ENCODE measurements at places on chromosomes 11 and 22.

- H3K4me3 ChIP-seq, result peak within 1 kb of the TSS; percentile 79
- H3K27me3 ChIP-seq, result peaks cover 14% of the 10 kb centered on the region
- peaks cover 18% of the 10 kb centered on the region for H3K4me1 ChIP-seq
- H3K36me3 ChIP-seq, result peaks cover 11% of the 10 kb centered on the region
- no peak for DNase-seq
- H3K27ac ChIP-seq, result peak within 1 kb of the TSS; percentile 74
Measured at GRCh38 chr22:29306175-29306834, at the start of gene GAS2L1. TSS of gene GAS2L1 (plus strand) at chr22:29306650. CDS start at chr22:29308106, 1,456 bp downstream.

GRCh38 chr11:114889594-114890011, 211.3 kb downstream of the NXPE2 start:
- peaks cover 18% of the 10 kb centered on the region for H3K27me3 ChIP-seq
- no peak overlapping the region for H3K27ac ChIP-seq
- DNase-seq, result no peak
- no peaks in the 10 kb centered on the region for H3K4me1 ChIP-seq
- H3K4me3 ChIP-seq, result no peak overlapping the region

- H3K4me1 ChIP-seq, result no peaks in the 10 kb centered on the region
- H3K36me3 ChIP-seq, result no peaks in the 10 kb centered on the region
- H3K27me3 ChIP-seq, result peaks cover 4% of the 10 kb centered on the region
- H3K27ac ChIP-seq, result no peak overlapping the region
- DNase-seq, result no peak
- no peak overlapping the region for H3K4me3 ChIP-seq
Measured at GRCh38 chr11:27447288-27448183, 25.1 kb downstream of the LGR4 start.

- no peak for DNase-seq
- no peaks in the 10 kb centered on the region for H3K36me3 ChIP-seq
- H3K4me1 ChIP-seq, result no peaks in the 10 kb centered on the region
- H3K4me3 ChIP-seq, result no peak overlapping the region
Measured at GRCh38 chr11:8286886-8287285, 23.2 kb upstream of the LMO1 start.

GRCh38 chr11:72004515-72005346, 6.0 kb downstream of the IL18BP start:
- no peak overlapping the region for H3K4me3 ChIP-seq
- no peak overlapping the region for H3K27ac ChIP-seq
- no peak for DNase-seq
- H3K4me1 ChIP-seq, result peaks cover 28% of the 10 kb centered on the region

All from central memory CD8-positive, alpha-beta T cell (primary cell).